Brain (organoid and tissue), 16 donors: ENCODE measurements at places on chromosomes 4 and X.

GRCh38 chr4:13992975-13993520 lies 365.5 kb upstream of the BOD1L1 start:
- DNase-seq: no peak

DNA sequence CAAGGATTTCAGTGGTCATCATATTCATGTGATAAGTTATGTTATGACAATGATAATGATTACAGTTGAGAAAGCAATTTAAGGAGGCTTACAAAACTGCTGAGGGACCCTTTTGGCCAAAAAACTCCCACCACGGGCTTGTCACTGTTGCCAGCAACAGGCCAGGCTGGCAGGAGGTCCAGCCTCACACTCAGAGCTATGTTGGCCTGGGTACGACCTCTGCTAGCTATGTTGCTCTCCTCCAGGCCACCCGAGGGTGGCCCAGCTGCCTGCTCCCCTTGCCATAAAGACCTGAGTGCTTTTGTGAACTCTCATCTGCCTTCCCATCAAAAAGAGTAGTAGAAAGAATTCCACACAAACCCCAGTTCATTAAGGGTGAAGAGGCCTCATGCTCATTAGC lies 52.0 kb downstream of the MID1 start:
- peak; percentile 41 for DNase-seq

- DNase-seq: no peak
These were observed 24.9 kb downstream of the CD99L2 start for GRCh38 chrX:150873616-150874015.

DNA sequence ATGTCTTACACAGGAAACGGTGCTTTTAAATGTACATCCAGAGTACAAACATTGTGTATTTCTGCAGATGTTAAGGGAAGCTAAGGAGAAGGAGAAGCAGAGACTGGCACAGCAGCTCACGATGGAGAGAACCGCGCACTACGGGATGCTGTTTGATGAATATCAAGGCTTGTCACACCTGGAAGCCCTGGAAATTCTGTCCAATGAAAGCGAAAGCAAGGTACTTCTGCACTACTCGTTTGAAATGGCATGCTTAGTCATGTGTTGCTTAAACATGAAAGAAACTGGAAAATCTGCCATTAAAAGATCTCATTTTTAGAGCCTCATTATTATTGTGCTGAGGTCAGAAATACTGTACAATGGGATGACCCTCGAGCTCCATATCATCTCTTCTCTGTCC lies 47.2 kb downstream of the FAM114A1 start:
- DNase-seq: no peak

GRCh38 chr4:132934911-132935310 lies 214.2 kb upstream of the PCDH10 start:
- DNase-seq: no peak

DNA sequence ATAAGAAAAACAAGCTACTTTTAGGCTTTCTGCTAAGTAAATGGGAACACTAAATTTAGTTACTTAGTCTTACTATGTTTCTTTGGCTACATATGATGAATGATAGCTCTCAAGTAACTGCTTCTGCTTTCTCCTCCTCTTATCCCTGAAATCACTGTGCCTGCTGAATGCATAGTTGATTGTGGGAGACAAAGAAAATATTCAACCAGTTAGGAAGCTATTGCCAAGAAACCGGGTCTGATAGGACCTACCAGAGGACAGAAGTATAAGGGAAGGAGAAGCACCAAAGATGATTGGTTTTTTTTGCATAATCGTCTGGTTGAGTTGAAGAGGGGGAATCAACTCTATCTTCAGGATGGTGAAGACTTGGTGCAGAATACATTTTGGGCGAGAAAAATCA lies 28.0 kb upstream of the NDUFC1 start:
- no peak for DNase-seq

DNA sequence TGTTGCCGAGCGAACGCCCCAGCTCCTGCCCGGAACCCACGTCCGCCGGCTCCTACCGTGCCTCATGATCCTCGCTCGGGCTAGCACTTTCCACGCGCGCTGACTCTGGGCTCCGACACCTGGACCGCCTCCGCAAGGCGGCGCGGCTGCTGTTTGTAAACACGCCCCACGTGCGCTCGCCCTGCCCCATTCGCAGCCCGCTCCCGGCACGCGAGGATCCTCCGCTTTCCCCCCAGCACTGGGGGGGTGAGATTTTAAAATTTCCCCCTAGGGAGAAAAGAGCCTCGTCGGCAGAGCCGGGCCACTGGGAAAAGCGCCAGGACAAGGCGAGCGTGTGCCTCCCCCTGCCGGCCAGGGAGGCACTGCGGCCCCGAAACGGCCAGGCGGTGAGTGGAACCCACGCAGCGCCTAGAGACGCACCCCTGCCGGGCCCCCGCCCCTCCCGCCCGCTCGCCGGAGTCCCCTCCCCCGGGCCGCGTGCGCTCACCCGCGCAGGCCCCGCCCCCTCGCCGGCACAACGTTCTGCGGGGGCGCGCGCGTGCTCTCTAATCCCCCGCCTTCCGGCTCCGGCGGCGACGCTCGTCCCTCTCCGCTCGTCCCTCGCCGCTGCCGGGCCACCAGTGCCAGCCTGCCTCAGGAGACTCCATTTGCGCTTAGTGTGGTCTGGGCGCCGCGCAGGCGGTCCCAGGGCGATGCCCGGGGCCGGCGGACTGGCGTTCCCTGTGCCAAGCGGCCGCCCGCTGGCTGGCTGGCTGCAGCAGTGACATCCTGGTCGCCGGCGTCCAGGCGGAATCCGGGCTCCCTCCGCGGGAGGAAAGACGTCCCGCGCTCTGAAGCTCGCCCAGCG lies at the start of gene TIGD2:
Gene TIGD2, plus strand, starts transcription at position 548 of the 847 bp plus-strand sequence. CDS start 1,442 bp downstream, outside the sequence.
- DNase-seq: peak; percentile 95

DNA sequence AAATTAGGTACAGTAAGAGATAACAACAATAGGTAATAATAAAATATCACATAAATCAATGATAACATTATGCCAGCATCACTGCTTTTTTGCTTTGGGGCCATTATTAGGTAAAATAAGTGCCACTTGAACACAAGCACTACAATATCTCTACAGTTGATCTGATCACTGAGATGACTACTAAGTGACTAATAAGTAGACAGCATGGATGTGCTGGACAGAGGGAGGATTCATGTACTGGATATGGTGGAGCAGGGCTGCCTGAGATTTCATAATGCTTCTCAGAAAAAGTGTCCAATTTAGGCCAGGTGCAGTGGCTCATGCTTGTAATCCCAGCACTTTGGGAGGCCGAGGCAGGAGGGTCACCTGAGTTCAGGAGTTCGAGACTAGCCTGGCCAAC lies 137.8 kb upstream of the IL1RAPL2 start:
- DNase-seq: no peak

DNA sequence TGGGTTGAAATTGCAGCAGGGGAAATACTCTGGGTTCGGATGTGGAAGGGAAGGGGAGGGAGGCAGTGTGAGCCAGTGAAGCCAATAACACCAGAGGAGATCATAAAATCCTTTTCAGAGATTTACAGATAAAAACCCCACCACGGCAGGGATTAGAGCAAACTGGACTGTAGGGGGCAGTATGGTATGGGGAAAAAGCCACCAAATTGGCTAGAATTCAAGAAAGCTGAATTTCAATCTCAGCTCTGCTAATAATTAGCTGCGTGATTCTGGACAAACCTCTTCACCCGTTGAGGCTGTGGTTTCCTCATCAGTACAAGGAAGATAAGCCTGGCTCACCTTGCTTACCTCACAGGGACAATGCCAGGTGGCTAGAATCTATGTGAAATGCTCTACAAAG lies 108.1 kb downstream of the ATG4A start:
- DNase-seq: no peak

- DNase-seq: peak; percentile 30
These were observed 299.1 kb downstream of the ARHGAP24 start for GRCh38 chr4:85774000-85774399.
